ENCODE measurements at places on chromosomes 11 and 22. TPM values are rescaled to one million over a fixed set of nuclear protein-coding genes. Genes with fewer than 3 reads are reported as not detected.

GRCh38 chr11:74535371-74536160 is 42.0 kb upstream of the LIPT2 start:
- DNase-seq, result no peak

GRCh38 chr11:22199243-22199642 is 6.4 kb downstream of the ANO5 start:
- DNase-seq, result no peak

DNA sequence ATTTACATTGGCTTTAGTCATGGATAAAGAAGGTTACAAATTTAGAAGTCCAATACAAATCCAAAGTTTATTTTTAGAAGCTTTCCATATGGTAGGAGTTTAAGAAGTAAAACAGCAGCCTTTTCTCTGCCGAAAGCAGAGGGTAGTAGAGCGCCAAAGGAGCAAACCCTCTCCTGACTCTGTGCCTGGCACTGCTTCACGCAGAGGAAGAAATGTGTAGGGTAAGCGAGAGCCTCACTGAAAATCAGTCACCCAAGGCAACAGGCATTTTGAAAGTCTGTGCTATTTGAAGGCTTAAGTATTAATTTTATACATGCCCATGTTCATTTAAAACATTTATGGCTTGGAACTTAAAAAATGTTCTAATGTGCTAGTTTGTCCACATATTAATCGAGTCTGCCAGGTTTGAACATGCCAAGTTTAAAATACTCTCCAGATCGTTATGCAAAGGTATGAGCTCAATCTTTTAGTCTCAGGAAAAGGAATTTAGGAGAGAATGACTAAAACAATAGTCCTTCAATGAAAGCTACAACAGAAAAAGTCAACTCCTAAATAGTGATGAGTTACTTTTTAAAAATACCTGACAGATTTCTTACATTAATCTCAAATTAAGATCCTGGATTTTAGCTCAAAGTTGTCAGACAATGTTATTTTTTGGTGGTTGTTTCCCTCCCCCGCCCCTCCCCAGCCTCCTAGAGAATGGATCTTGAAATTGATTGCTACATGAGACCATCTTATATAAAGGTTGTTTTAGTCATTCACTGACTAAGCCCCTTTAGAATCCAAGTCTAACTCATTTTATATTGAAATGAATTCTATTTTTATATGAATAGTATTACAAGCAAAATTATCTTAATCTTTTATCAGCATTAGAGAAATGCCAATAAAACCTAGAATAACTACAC is 38.7 kb downstream of the MRTFA start:
- DNase-seq, result no peak

GRCh38 chr11:109745996-109746625 is 324.1 kb downstream of the C11orf87 start:
- no peak for DNase-seq

- no peak for DNase-seq
Observed at GRCh38 chr11:82043316-82043715, 690.3 kb downstream of the FAM181B start.

DNA sequence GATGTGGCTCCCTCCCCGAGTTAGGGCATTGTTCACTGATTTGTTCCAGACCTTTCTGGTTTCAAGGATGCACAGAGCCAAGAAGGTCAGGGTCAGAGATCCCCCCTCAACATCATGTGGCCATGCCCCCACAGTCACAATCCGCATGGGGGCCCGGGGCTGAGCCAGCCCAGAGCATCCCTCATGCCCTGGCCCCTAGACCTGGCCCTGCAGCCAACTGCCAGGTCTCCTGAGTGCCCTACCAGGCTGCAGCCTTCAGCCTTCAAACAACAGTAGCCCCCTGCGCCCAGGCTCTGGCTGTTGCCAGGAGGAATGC is 142.4 kb downstream of the CRYBB2 start:
- DNase-seq, result no peak

DNA sequence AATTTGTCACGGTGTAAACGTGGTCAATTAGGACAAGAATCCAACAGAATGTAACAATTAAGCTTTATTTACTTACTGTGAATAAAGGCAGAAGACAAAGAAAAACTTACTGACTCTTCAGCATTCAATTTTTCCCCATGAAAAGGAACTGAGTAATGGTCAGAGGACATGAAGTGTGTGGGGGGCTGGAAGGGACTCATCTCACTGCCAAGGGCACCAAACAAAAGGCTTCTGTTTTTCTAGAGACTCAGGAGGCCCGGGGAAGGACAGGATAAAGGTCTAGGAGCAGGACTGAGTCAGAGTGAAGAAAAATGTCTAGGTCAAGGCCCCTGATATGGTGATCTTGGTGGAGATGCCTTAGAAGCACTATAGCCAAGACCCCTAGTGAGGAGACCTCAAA is 564.2 kb upstream of the ANO5 start:
- DNase-seq, result no peak

DNA sequence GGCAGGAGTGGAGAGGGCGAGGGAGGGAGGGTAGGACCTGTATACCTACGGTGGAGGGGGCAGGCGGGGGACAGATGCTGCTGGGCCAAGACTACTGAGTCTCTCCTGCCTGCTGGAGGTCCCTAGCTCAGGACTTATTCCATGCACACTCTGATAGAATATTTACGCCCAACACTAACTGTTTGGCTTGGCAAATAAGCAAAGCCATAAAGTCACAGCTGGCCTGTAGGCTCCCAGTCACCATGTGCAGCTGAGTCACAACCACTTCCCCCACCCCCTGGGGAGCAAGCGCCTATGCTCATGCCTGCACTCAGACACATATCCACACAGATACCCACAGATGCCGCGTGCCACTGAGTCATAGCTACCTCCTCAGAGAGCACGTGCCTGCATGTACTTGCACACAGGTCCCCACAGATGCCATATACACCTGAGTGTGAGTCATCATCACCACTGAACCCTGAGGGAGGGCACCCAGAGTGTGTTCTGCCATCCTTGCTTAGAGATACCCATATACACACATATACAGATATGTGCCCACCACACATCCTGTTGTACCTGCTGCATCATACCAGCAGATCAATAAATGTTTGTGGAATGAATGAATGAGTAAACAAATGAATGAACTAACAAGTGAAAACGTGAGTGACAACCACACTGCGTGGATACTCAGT is 95.8 kb downstream of the SWAP70 start:
- peak; percentile 90 for DNase-seq

DNA sequence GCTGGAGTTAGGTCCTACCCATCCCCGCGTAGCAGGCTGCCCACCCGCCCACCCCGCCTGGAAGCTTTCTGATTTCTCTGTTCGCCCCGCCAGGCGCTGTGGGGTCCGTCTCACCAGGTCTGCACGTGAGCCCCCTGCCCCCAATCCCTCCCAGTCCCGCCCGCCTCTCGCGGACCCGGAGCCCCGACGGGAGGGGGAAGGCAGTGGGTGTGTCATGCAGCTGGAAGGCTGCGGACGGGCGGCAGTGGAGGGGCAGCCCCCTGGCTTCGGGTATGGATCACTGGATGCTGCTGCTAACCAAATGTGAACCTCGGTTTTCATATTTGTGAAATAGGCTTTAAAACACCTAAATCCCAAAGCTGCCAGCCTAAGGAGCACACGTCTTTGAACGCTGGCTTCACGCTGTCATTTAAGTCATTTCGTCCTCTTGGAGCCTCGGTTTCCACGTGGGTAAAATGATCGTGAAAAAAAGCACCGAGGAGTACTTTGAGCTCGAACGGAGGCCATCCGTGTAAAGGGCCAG is 568 bp upstream of the BIK start:
- DNase-seq, result no peak

GRCh38 chr11:32290783-32291182 is 144.6 kb downstream of the WT1 start:
- DNase-seq, result no peak

DNA sequence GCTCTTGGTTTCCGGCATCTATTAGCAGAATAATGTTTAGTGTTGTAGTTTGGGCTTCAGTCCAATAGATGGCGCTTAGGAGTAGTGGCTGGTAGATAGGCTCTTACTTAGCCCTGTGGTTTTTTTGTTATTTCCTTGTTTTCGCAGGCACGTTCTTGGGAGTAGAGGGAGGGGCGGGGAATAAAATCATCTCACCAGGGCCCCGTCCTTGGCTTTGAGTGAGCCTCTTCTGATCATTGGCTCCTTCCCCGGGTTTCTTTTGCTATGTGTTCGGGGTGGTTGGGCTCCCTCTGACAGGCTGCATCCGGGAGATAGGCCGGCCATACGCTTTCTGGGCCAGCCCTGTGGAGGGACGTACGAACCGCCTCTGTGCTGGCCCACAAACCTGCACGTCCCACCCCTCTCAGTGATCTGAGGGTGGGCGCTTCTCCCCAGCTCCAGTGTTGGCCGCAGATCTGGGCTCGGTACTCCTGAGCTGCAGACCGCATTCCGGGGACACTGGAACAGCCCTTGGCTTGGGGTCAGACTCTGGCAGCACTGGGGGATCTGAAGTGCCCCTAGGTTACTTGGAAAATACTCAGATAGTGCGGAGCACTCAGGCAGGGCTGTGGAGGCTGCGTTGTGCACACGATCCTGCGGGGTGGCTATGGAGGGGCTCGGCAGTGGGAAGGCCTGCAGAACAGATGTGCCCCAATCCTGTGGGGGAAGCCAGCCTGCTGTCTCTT is 217.0 kb downstream of the DYNC2H1 start:
- peak; percentile 48 for DNase-seq

Gene CDON
- 10.6 TPM for total RNA-seq
